H1 (cell line): ENCODE measurements at places on chromosomes 2 and 18. TPM values are rescaled to one million over a fixed set of nuclear protein-coding genes. Genes with fewer than 3 reads are reported as not detected.

DNA sequence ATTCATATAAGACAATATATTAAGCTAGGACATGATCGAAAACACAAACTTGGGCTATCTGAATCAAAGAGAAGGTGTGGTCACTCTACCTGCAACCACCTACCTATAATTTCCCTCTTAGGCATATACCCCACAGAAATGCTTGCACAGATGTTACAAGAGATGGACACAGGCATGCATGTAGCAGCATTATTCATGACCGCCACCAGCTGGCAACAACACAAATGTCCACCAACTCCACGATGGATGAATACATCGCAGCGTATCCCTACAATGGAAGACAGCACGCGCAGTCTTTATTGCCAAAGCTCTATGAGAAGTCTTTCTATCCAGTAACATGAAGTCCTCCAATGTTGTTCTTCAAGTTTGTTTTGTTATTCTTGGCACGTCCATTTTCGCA lies 90.8 kb downstream of the ARL4C start:
- no peak for DNase-seq

DNA sequence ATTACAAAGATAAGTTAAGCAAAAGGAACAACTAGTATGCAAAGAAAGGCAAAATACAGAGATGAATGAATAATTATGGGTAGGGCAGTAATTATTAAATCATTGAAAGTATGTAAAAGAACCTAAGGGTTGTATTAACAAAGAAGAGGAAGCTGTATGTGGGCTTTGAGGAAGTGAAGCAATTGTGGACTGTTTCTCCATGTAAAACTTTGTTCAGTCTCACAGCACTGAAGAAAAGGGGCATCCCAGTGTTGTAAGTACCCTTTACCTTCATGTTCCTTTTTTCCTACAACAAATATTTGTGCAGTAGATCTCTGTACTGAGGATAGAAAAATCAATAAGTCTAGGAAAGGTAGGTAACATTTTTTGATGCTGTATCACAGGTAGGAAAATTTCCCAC lies 388.7 kb upstream of the NRP2 start:
- DNase-seq, result no peak

DNA sequence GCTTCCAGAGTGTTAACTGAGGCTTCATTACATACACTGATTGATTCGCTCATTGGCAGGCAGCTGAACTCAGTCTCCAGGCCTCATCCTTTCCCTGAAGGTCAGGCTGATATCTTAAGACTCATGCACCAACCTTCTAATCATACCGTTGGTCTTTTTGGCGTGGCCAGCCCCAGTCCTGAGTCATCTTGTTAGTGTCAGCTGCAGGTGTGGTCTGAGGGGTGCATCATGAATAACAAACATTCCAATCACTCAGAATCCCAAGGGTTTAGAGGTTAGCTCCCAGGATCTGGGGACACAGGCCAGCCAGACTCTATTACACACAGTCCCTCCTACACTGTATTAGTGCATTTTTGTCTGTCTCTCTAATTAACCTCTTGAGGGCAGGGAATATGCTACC lies 271.5 kb downstream of the HRH4 start:
- no peak for DNase-seq

The CTNNA2 gene
- 9.0 and 10.8 TPM in 2 replicates for total RNA-seq

DNA sequence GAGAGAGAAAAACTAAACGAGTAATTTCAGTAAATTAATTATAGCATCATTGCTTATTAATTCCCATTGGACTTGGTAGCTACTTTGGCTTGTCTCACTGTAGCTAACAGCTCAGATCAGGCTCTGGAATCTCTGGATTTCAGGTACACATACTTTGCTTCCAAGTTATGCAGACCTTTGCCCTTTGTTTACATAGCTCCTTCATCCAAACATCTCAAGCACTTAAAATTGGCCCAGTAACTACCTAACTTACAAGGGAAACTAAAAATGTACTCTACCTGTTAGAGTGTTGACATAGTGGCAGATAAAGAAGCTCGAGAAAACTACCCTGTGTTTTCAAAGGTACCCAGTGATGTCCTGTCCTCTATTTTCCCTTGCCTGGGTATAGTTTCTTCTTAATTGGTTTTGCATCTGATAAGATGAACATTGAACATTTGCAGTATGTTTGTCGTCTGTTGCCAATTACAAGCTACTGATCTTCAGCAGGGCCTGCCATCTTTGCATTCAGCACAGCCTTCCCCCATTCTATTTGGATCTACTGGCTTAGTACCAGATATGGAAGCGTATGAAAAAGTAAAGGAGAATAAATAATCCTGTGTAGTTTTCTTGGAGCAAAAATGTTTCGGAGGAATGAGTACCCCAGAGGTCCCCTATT lies 601.5 kb upstream of the FANCL start:
- no peak for DNase-seq

The NAT8 gene
- total RNA-seq, result not detected in 2 replicates

The ASPRV1 gene
- total RNA-seq, result 0.86 and 0.95 TPM in 2 replicates

GRCh38 chr2:222305516-222306392 lies 7.0 kb upstream of the PAX3 start:
- DNase-seq, result peak; percentile 72

GRCh38 chr2:145402706-145403277 lies 882.9 kb upstream of the ZEB2 start:
- DNase-seq, result no peak

GRCh38 chr2:84486441-84487115 lies 27.5 kb upstream of the SUCLG1 start:
- no peak for DNase-seq

- no peak for DNase-seq
These were observed 40.6 kb downstream of the FOSL2 start for GRCh38 chr2:28433215-28433614.
